ENCODE measurements at places on chromosomes 5 and 9.

DNA sequence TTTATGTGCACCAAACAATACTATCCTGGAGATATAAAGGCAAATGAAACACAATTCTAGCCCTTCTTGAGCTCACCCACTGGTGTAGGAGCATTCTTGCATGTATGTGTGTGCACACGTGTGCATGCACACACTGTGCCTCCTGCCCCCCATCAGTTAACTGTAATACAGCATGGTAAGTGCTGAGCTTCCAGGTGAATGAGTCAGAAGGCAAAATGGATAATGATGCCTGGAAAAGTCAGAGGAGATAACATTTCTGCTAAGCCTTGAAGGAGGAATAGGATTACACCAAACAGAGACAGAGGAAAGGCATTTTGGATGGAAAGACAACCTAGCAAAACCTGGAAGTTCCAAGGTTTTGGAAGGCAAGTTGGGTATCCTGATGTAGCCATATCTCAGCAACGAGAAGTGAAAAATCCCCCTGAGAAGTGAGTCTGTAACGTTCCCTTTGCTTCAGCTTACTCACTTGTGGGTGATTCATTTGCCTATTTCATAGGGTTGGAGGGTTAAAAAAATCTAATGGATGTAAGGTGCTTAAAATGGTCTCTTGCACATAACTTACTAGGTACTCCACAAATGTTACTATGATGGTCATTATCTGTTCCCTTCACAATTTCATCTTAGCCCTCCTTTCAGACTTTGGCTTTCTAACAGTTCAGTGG is 101.4 kb upstream of the STC2 start:
- no peak for DNase-seq

DNA sequence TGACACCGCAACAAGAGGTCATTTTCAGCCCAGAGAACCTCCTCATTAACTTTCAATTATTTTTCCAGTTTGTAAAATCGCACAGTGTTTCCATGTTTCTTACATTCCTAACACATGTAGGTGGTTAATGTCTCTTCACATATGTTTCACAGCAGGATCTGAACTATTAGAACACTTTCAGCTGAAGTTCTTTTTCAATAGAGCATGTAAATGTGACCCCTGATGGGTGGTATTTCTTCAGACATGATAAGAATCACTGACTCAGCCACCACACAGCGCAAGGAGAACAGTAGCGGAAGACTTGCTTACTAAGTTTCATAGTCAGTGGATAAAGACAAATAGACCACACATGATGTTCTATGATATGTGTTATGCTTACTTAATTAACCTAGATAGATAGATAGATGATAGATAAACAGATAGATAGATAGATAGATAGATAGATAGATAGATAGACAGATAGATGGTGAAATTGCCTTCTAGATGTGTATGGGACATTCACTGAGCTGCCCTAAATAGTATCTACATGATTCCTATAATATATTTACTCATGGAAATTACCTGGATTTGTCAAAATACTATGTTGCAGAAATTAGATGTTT is 1992.1 kb upstream of the NUDT12 start:
- no peak for DNase-seq

- DNase-seq, result peak; percentile 35
Measured at GRCh38 chr5:332843-333242, 11.3 kb downstream of the AHRR start.

GRCh38 chr9:83059417-83059816 is 3.5 kb downstream of the RASEF start:
- no peak for DNase-seq

GRCh38 chr5:179793468-179794139 is at the start of gene LTC4S:
Gene LTC4S, plus strand, starts transcription at chr5:179793986. Its CDS starts 95 bp downstream, at chr5:179794081.
- no peak for DNase-seq

GRCh38 chr9:135379540-135380267 is 99.9 kb upstream of the PPP1R26 start:
- no peak for DNase-seq

DNA sequence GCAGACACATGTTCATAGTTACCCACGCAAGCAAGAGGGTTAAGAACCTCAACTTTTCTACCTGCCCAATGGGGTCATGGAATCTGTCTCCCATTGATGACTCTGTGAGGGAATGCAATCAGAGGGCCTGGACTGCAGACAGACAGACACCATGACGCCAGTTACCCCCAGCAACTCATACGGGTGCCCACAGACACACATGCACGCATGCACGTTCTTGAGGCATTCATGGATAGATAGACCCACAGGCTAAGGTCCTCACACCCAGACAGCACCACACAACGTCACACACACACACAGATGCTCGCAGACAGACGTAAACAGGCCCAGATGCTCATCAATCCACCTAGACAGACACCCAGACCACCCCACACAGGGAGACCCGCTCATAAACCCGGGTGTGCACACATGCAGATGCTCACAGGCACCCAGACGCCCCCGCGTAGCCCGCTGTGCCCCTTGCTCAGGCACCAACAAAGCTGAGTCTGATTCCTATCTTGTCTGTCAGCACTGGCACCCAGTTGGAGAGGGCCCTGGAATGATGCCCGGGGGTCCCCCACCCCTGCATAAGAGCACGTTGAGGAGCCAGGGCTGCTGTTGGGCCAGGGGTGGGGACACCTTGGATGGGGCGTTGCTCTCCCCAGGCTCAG is 23.6 kb downstream of the LHX2 start:
- no peak for DNase-seq

DNA sequence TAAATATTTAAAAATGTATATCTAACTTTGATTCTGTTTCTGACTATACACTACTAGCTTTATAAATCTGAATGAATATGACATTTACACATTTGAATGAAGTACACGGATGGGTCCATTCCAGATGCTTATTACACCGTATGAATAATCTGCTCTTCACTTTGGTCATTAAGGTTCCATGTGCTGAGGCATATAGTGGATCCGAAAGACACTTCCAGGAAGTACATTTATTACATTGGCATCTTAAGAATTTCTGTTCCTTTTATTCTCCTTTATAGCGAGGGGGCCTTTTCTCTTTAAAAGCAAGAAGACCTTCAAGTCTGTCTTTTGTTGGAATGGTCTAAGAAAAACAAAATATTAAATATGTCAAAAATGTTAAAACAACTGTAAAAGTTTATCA is 147.6 kb downstream of the AUH start:
- no peak for DNase-seq

GRCh38 chr9:89291741-89292140 is 19.3 kb upstream of the CKS2 start:
- no peak for DNase-seq

- no peak for DNase-seq
Measured at GRCh38 chr5:122870219-122870856, 24.9 kb downstream of the SNX24 start.

DNA sequence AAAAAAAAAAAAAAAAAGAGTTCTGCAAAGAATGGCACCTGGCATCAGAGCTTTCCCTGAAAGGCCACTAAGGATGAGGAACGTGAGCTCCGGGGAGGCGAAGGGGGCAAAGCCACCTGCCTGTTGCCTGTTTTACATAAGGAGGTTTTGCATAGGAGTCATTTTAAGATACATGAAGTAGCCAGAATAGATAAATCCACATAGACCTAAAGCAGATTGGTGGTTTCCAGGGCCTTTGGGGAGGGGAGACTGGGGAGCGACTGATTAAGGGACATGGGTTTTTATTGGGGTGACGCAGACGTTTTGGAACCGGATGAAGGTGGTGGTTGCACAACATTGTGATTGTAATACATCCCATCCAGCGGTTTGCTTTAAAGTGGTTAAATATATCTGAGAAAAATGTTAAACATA is 7.1 kb downstream of the NEK6 start:
- no peak for DNase-seq

DNA sequence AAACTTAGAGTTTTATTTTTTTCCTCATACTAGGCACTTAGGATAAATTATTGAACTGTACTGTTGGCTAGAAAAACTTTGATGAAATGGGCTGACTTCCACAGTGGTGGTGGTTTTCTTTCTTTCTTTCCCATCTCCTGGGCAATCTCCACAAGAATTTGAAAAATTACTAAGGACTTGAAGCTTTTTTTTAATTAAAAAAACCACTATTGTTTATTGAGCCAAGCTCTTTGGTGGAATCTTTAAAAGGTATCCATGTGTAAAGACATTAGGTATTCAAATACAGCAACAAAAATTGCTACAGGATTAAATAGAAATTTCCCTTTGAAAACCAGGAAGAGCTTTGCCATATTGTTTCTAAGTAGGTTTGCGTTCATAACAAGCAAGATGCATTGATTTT is 14.1 kb downstream of the MARCHF6 start:
- DNase-seq, result no peak

DNA sequence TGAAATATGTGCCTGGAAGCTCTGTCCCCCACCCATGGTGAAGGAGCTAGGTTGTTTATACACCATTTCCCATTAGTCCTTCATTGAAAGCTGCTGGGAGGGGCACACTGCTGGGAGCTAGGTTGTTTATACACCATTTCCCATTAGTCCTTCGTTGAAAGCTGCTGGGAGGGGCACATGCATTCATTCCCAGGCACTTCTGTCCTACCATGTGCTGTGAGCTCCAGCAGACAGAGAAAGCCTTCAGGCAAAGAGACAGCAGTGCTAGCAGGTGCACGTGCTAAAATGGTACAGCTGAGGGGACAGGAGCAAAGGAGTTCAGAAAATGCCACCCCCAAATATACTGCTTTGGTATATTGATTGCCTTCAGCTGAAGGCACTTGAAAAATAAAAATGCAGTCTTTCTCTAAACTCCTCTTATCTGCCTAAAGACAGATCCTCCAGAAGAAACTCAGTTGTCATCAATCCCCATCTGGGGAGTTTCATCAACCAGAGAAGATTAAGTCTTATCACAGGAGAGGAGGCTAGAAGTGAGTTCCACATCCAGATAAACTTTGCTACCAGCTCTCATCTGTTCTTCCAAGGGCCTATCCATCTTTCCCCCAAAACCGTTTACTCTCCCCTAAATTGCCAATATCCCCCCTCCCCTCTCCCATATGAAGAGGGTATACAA is 27.7 kb upstream of the DAPK1 start:
- DNase-seq, result no peak

GRCh38 chr5:51416149-51416548 is 32.9 kb downstream of the ISL1 start:
- DNase-seq, result no peak

DNA sequence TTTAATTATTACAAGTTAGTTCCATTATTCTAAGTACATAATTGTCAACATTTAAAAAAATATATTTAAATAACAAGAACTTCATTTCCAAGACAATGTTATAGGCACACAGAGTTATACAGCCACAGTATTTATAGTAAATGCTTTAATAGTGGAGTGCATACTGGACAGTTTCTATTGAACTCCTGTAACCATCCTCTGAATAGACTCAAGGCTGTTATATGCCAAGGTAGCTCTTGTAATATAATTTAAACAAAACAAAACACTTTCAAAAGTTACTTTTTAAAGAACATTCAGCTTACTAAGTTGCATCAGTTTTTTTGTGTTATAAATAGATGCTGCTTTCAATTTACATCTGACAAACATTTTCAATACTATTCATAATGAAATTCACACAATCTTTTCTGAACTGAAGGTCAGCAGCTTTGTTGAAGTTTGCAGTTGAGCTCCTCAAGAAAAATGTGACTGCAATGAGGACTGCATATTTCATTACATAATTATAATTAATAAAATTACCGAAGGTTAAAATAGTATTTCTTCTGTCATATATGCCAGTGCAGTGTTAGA is 549.9 kb upstream of the CYLC2 start:
- no peak for DNase-seq

- DNase-seq, result no peak
Measured at GRCh38 chr9:127166651-127167524, 44.5 kb upstream of the ANGPTL2 start.

DNA sequence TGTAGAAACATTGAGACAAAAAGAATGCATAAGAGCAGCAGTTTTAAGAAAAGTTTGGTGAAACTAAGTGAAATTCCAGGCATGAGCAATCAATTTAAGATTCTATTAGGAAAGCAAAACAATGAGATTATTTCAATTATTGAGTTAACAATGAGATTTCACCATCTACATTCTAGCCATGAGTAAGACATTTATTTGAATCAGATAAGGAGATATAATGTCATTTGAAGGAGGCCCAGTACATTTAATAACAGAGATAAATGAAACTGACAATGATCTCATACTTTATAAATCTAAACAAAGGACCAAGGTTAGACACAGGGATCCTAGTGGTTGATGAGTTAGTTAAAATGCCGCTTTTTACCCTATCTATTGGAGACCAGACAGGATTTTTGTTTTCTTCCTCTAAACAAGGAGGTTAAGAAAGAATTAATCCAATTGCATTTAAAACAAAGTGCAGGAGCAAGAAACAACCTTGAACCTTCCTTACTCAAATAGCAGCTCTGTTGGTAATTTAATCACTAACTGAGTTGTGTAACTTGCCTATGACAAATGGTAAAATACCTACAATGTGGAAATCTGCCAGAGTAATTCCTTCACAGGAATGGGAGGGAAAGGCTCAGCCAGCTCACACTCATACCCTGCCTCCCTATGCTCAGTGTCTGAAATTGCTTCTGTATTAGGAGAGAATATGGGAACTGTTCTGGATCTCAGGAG is 103.5 kb upstream of the NR3C1 start:
- DNase-seq, result no peak

DNA sequence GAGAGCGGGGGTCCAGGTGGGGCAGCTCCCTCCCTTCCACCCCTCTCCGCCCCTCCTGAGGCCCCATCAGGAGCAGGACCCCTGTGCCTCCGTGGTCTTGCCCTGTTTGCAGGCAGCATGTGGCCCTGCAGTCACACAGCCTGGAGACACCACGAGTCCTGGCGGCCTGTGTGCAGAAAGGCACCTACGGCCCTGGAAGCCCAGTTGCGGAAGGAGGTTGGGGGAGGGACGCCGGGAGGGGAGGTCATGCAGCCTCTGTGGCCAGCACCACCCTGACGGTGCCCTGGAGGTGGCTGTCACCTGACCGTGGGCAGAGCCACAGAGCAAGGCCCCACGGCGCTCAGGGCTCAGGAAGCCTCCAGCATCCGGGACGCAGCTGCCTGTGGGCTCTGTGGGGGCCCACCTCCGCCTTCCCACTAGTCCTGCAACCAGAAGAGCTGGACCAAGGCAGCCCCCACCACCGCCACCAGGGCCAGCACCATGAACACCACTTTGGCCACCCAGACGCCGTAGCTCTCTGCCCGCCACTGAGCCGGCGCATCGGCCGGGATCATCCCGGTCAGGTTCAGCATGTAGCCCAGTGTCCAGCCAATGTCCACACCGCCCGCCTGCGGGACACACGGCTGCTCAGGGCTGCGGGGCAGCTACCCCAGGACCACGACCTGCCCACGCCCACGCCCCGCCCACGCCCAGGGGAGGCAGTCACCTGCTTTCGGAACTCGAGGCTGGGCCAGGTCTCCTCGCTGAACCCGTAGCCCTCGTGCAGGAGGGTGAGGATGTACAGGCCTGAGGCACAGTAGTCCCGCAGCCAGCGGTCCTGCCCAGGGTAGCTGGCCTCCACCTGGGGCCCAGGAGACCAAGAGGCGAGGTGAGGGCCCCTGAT is 6.4 kb downstream of the ENTPD8 start:
- DNase-seq, result no peak

Measured in stimulated activated CD4-positive, alpha-beta T cell treated with anti-CD3 and anti-CD28 coated beads, Interleukin-12 subunit alpha, Interleukin-12 subunit beta, amount 100 ng/mL, for 4 hours (primary cell).